ENCODE measurements at places on chromosomes 13 and 19.

GRCh38 chr13:23231241-23231640, 50.5 kb downstream of the SGCG start:
- DNase-seq = no peak

GRCh38 chr19:55685776-55686175, 10.8 kb downstream of the EPN1 start:
- no peak for DNase-seq

- DNase-seq = no peak
Observed at GRCh38 chr13:31631071-31631470, 108.3 kb upstream of the RXFP2 start.

DNA sequence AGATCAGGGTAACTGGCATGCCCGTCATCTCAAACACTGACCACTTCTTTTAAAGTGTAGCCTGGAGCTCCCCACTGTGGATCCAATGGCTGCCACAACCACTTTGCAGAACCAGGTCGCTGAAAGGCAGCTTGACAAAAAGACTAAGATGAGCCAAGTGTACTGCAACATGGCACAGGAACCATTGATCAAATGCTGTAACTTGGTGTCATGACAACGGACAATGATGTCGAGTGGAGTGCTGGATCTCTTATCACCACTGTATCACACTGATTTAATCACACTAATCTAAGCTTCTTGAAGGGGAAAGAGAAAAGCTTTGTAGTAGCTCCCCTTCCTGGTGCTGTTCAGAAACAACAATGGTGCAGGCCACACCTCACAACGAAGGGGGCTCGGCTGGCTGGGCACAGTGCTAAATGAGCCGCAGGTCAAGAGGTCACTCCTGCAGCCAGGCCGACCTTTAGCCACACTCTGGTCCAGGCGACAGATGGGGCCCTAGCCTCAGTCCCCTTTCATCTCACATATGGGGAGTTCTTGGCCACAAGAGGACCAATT, 2.2 kb upstream of the TNFRSF19 start:
- no peak for DNase-seq

- peak; percentile 88 for DNase-seq
Observed at GRCh38 chr19:4851551-4852290, 15.7 kb downstream of the PLIN3 start.

- DNase-seq = peak; percentile 57
Observed at GRCh38 chr13:44237276-44237767, 136.3 kb upstream of the SERP2 start.

DNA sequence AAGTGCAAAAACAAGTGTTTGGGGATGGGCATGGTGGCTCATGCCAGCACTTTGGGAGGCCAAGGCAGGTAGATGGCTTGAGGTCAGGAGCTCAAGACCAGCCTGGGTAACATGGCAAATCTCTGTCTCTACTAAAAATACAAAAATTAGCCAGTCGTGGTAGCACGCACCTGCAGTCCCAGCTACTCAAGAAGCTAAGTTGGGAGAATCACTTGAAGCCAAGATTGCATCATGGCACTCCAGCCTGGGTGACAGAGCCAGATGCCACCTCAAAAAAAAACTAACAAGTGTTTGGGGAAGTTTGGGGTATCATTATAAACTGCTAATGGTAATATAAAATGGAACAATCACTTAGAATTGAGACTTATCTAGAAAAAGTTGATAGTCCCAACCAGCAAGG, 24.6 kb downstream of the XPO4 start:
- no peak for DNase-seq

- DNase-seq = no peak
Observed at GRCh38 chr13:76231522-76232167, 595.5 kb downstream of the LMO7 start.

DNA sequence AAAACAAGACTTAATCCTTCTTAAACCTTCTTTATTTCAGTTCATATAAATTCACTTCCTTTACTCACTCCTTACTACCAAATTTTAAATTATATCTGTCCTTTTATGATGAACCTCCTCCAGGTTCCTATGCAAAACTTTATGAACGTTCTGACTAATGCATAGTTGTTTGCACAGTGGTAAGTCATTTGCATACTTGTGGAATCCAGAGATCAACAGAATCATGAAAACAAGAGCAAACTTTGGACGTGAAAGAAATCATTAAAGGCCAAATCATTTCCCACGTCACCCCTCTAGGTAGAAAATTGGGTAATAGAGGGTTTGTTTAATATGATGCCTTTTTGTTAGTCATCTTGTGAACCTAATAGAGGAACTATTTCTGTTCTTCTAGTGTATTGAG, 32.3 kb upstream of the MYCBP2 start:
- DNase-seq = no peak

DNA sequence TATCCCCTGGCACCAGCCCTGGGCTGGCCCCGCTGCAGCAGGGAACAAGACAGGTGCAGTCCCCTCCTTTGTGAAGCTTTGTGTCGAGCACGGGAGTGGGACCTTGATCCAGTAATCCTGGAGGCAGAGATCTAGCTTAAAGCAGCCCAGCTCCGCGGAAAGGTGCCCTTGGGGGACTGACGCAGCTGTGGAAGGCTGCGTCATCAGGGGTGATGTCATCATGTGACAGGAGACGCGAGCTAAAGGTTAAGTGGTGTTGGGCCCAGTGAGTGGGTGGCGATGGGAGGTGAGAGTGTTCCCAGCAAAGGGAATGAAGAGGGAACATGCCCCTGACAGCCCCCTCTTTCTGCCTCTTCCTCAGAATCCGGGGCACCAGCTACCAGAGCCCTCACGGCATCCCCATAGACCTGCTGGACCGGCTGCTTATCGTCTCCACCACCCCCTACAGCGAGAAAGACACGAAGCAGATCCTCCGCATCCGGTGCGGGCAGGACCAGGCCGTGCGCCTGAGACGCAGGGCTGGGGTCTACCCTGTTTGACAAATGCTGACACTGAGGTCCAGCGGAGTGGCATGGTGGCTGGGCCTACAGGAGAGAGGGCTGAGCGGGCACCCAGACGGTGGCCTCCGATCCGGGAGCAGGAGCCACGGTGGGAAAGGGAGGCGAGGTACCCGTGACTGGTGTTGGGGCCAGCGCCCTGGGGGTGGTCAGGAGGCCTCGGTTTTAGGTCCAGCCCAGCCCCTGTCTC, 2.6 kb downstream of the LHB start:
- no peak for DNase-seq

- DNase-seq = no peak
Observed at GRCh38 chr13:73677048-73677601, 457.1 kb downstream of the KLF12 start.

DNA sequence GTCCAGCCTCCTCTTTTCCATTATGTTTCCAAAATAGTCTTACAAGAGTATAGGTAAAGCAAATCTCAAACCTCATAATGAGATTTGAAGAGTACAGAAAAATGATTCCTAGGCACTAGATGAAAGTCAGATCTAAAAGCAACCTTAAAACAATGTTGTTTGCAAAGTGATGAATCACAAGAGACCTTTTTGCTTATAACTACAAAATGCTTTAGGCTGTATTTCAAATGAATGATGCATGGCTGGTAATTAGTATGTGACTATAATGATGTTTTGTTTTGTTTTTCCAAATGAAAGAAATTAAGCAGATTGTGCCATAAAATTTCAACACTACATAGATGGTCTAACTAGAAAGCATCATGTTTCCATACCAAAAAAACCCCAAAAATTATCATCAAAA, 272.7 kb downstream of the DIAPH3 start:
- no peak for DNase-seq

DNA sequence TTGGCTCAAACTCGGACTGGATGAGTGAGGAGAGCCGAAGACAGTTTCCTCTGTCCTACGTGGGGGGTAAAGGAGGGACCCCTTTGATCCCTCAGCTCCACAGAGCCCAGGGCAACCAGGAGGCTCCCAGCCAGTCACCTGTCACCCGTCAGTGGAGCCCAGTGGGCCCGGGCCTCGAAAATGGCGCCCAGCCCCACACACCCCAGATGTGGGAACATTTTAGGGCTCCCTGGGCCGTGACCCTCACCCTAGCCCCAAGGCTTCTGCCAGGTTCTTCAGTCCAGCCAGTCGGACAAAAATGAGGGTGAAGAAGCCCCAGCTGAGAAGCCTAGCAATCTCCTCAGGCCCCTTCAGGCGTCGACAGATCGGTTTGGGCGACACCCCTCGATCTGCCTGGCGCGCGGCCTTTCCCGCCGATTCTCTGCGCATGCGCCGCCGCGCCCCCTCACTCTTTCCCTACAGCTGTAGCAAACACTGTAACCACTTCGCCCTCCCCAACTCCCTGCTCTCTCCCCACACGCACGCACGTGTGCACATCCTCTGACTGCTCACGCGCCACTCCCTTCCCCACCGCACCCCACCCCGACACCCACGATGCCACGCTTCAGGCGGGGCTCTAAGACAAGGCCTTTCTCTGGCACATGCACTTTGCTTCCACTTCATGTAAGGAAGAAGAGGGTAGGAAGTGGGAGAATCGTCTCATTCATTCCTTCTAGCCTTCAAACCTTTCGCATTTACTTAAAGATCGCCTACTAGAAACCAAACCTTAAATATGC, at the start of gene SLC6A16:
TSS of gene SLC6A16 (minus strand) at position 391 of the 776 bp plus-strand sequence. CDS start 13,844 bp downstream, outside the sequence.
- no peak for DNase-seq

DNA sequence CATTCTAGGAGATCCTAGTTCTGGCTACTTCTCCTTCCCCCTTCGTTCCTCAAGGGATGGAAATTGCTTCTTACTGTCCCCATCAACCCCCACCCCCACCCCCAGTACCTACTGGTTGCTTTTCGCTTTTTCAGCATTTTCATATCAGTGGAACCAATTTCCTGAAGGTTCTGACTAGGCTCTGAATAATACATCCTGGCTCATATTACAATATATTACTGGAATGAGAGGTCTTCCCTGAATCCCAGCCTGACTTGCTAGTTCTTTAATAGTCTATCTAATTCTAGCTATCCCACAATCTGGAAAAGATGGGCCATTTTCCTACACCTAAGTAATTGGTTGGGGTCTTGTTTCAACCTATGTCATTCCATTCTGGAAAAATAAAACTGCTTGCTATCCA, 207.4 kb downstream of the COG6 start:
- no peak for DNase-seq

DNA sequence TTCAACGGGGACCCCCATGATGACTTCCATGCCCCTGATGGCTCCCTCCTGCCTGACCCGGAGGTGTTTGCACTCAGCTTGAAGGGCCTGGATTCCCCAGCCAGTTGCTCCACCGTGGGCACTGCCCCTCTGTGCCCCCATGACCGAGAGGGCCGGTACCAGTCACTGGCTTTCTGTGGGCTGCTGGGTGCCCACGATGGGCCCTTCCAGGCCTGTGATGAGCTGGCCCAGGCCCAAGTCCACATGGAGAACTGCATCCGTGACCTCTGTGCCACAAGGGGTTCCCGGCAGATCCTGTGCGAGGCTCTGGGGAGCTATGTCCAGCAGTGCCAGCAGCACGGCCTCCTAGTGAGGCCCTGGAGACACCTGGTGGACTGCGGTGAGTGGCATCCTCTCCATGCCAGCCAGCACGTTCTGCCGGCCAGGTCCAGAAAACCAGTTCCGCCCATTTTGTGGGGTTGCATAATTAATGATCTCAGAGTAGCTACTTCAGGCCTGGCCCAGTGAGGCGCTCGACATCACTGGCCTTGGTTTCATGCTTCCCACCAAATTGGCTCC, 34.9 kb upstream of the FXYD3 start:
- DNase-seq = no peak

GRCh38 chr19:36489920-36490415, 607 bp upstream of the ZNF566 start:
- DNase-seq = peak; percentile 54

GRCh38 chr13:41864658-41865057, 96.3 kb downstream of the VWA8 start:
- no peak for DNase-seq

GRCh38 chr13:20901668-20902437, 693 bp downstream of the XPO4 start:
- DNase-seq = no peak

GRCh38 chr13:67841071-67841470, 610.9 kb upstream of the PCDH9 start:
- DNase-seq = no peak

- DNase-seq = no peak
Observed at GRCh38 chr13:32214071-32214470, 101.1 kb downstream of the ZAR1L start.

DNA sequence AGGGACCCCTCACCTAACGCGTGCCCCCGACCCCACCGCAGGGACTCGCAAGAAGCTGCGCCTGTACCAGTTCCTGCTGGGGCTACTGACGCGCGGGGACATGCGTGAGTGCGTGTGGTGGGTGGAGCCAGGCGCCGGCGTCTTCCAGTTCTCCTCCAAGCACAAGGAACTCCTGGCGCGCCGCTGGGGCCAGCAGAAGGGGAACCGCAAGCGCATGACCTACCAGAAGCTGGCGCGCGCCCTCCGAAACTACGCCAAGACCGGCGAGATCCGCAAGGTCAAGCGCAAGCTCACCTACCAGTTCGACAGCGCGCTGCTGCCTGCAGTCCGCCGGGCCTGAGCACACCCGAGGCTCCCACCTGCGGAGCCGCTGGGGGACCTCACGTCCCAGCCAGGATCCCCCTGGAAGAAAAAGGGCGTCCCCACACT, 4.7 kb upstream of the MYBPC2 start:
- no peak for DNase-seq

DNA sequence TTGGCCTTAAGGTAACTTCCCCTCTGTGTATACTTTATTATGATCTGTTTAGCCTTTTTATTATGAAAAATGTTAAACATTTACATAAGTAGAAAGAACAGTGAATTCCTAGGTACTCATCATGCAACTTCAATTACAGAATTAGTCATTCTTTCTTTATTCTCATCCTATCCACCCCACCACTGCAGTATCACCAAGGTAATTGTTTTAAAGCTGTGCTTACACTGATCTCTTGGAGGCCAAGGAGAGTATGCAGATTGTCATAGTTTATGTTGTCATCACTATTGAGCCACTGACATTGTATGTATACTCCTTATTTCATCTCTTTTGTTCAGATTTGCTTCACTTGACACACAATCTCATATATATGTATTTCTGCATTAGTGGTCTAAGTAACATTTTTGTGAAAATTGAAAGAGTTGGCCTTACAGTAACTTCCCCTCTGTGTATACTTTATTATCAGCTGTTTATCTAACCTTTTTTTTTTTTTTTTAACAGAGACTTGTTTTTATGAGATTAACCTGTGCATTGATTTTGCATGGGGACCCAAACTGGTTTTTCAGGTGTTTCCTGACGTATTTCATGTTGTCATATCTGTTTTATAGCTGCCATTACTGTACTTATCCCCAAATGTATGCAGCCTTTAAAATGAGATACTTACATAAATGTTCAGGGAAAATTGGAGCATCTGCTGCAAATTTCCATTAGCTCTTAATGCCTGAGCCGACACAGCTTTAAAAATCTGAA, 4.5 kb downstream of the ZNF507 start:
- no peak for DNase-seq
